ENCODE measurements at places on chromosomes 3 and 15. TPM values are rescaled to one million over a fixed set of nuclear protein-coding genes. Genes with fewer than 3 reads are reported as not detected.

TP63 gene
- 3.9 TPM for total RNA-seq

DNA sequence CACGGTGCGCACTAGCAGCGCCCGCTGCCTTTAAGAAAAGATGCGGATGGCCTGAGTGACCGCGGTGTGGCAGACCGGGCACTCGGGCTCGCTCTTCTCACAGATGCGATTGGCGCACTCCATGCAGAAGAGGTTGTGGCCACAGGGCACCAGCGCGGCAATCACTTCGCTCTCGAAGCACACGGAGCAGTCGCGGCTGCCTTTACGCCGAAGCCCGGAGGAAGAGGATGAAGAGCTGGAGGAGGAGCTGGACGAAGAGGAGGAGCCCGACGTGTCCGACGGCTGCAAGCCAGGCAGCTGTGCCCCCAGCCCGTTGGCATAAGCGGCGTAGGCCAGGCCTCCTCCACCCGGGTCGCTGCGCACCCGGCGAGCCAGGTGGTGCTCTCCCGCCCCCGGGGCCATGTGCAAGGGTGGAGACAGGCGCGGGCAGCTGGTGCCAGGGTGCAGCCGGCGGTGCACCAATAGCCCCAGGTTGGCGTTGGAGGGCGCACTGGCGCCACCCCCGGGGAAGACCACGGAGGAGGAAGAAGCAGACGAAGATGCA lies 2.6 kb downstream of the MEX3B start:
- DNase-seq, result peak; percentile 49

RPN1 gene
- total RNA-seq, result 260 TPM

- no peak for DNase-seq
Measured at GRCh38 chr3:184583578-184584451, 22.2 kb downstream of the EPHB3 start.

GRCh38 chr15:97236140-97236539 lies 724.4 kb upstream of the ARRDC4 start:
- no peak for DNase-seq

SLC22A14 gene
- 0.28 TPM for total RNA-seq

DNASE1L3 gene
- 7.5 TPM for total RNA-seq

LDHAL6B gene
- not detected for total RNA-seq

DNA sequence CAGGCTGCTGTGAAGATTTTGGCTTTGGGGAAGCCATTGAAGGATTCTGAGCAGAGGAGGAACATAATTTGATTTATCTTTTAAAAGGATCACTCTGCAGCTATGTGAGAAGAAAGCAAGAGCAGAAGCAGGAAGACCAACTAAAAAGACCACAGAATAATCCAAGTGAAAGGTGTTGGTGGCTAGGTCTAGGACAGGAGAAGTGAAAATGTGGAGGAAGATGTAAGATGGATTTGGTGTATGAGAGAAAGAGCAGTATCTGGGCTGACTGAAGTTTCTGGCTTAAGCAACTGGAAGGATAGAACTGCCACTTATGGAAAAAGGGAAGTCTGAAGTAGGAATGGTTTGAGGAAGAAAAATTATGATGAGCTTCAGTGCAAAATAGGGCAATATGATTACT lies 62.0 kb downstream of the SFMBT1 start:
- no peak for DNase-seq

TMCO5A gene
- not detected for total RNA-seq

DNA sequence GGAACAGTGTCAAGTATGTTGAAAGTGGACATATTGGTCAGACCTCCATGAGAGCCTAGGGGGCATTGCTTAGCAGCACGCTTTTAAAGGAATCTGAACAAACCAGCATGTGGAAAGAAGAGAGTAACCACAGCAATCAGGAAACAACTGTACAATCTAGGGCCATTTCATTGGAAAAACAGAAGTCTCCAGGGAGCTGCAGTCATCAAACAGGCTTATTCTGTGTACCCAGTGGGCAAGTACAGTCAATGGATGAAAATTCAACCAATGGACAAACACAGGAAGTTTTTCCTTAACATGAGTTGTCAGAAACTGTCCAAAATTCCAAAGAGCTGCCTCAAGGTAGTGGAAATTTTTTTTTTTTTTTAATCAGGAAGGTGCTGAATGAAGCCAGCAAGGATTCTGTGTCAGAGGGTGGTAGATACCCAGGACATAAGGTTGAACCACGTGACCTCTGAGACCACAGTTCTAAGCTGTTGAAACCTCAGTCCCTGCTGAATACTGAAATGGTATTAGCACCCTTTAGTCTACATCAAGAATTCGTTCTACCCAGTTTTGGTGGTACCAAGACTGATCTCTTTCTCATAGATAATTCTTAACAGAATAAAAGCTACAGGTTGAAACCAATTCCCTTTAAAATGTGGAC lies 4.4 kb upstream of the DLG1 start:
- DNase-seq, result no peak

HGD gene
- total RNA-seq, result not detected

- no peak for DNase-seq
Measured at GRCh38 chr3:132284781-132285619, 32.2 kb upstream of the ACP3 start.

EOMES gene
- total RNA-seq, result 0.20 TPM

- no peak for DNase-seq
Measured at GRCh38 chr3:194306771-194307640, 44.1 kb downstream of the CPN2 start.

DNA sequence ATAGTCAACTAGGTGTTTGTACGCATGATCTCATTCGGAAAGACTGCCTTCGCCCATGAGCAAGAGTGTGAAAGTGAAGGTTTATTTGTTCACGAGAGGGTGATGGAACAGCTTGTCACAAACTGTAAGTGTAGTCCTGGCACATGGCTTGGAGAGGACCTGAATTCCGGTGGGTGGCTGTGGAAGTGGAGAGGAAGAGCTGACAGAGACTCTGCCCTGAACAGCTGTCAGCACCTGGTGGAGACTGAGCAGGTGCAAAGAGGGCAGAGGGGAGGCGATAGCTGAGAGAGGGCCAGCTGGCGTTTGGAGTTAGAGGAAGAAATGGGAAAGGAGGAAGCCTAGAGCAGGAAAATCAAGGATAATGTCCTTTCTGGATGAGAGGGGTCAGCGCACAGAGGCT lies 155.7 kb downstream of the EEFSEC start:
- no peak for DNase-seq

DNA sequence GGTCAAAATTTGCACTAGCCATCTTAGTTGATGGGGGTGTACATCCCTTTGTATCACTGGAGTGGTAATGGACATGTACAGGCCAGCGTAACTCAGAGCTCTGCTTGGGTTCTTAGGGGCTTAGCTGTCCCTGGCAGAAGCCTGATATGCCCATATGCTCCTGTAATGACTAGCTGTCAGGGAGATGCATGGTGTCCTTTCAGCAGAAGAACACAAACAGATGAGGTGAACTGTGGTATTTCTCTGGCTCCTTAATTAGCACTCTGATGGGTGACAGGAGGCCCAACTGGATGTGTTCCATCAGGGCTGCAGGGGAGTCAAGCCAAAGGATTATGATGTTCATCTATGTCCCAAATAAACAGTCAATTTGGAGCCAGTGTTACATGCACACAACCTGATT lies 774.5 kb downstream of the AGBL1 start:
- no peak for DNase-seq

CYP11A1 gene
- 0.89 TPM for total RNA-seq

GRCh38 chr15:20356444-20356910 lies 185.1 kb downstream of the GOLGA6L6 start:
- no peak for DNase-seq

DENND4A gene
- total RNA-seq, result 49.4 TPM

DNA sequence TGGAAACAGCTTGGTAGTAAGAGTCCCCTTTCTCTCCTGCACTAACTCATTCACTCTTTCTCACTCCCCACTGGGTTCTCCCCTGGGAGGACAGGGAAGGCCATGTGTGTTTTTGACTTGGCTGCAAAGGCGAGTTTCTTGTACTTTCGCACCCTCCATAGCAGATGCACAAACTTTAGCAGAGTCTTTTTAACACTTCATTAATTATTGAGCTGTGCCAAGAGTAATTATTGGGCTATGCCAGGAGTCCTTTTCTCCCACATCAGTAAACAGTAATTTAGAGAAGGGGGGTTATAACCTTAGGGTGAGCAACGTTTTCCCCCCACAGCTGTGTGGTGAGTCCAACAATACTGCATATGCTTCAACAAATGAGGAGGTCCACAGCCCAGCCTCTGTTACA lies 224.4 kb upstream of the ATP11B start:
- no peak for DNase-seq

DNA sequence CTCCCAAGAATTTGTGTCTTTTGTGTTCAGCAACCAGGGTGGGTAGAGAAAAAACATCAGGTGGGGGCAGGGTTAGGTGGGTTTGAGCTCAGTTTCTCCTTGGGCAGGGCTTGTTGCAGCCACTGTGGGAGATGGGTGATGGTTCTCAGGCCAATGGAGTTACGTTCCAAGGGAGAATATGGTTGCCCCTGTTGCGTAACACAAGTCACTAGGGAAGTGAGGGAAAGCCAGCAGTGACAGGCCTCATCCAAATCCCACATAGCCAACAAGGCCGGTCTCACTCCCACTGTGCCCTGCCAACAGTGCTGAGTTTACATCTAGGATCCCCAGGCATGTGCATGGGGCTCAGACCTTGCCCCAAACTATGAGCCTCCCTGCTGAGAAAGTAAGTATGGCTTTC lies 7.9 kb upstream of the FBXL2 start:
- DNase-seq, result no peak

- DNase-seq, result no peak
Measured at GRCh38 chr3:11254876-11255275, 17.3 kb upstream of the ATG7 start.

DNA sequence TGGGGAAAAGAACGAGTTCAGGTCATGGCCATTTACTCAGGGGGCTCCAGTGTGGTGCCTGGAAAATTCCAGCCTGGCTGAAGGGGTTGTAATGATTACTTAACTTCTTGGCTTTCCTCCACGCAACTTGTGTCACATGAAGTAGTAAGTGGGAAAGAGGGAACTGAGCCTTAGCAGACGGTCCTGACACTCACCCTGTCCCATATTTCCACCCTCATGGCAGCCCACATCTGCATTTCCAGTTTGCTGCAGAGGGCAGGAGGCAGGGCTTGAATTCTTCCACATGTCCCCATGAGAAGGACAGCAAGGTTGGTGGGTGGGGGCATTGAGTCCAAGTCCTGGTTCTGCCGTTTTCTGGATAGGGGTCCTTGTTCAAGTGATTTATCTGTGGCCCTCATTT lies 7.8 kb upstream of the CAMP start:
- DNase-seq, result peak; percentile 49

DNA sequence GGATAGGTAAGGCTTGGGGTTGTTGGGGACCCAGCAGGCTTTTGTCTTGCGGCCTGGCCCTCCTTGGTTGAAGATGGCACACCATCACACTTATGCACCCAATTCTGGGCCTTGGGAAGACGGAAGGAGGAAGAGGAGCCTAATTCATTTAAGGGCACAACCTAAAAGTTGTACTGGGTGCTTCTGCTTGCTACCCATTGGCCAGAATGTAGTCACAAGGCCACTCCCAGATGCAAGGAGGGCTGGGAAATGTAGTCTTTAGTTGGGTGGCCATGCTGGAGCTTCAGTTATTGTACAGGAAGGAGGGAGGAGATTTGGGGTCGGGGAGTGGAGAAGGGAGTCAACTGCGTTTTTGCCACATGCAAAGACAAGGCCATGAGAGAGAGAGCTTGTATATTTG lies 109.2 kb downstream of the TMEM266 start:
- no peak for DNase-seq

DNA sequence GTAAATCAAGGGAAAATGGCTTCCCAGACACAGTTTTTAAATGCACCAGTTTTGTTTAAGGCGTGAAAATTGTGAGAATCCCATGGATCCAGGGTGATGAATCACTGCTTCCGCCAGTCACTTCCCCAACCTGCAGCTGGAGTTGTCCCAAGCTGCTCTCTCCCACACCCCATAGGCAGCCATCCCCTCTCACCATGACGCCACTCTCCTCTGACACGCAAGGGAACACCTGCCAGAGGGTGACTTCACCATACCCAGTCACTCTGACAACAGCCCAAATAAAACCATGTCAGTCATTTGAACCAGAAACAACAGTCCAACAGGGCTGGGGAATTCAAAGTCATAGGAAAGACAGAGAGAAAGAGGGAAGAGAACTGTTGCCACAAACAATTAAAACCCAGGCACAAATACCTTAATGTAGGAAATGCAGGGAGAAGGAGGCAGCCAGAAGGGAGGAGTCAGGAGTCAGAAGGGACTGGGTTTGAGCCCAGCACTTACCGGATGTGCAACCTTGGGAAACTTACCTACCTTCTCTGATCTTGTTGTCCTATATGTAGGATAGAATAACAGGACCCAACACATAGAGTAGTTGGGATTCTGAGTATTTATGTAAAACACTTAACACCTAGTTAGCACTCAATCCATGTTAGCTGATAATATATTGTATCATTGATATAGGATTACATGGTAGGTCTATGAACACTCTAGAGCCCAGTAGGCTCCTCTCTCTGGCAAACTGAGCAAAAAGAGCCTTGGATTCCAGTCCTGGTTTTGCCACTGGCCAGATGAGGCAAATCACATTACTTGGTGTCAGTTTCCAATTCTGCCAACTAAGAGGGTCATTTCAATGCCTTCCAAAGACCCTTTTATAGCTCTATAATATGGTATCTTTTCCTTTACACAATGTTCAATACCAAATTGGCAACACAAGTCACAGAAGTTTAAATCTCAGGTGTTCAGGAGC lies 326.3 kb upstream of the ICE2 start:
- peak; percentile 56 for DNase-seq

POPDC2 gene
- total RNA-seq, result 4.6 TPM

Measured in spinal cord (tissue), 10 donors.